ENCODE measurements at places on chromosomes 1 and 21.

DNA sequence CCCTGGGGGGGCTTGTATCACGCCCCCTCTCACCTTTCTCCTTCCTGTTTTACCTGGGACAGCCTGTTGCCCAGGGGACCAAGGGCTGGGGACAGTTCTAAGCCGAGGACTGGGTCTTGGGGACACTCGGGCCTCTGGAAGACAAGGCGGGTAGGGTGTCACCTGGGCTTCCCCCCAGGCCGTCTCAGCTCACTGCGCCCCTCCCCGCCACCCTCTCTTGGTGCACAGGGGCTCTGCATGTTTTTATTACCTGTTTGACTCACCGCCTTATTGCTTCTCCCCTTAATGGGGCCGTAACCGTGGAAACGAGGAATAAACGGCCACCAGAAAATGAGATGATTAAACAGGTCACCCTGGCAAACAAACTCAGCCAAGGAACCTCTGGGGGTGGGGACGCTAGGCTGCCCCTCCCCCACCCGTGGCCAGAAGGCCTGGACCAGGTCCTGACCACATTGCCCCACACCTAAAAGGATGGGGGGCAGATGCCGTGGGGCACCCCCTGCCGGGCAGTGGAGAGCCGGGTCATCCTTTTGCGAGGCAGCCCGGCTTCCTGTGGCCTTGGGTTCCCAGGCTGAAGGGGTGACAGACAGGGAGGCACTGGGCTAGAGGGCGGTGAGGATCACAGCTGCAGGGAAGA is 109.9 kb downstream of the CASZ1 start:
- DNase-seq: no peak

DNA sequence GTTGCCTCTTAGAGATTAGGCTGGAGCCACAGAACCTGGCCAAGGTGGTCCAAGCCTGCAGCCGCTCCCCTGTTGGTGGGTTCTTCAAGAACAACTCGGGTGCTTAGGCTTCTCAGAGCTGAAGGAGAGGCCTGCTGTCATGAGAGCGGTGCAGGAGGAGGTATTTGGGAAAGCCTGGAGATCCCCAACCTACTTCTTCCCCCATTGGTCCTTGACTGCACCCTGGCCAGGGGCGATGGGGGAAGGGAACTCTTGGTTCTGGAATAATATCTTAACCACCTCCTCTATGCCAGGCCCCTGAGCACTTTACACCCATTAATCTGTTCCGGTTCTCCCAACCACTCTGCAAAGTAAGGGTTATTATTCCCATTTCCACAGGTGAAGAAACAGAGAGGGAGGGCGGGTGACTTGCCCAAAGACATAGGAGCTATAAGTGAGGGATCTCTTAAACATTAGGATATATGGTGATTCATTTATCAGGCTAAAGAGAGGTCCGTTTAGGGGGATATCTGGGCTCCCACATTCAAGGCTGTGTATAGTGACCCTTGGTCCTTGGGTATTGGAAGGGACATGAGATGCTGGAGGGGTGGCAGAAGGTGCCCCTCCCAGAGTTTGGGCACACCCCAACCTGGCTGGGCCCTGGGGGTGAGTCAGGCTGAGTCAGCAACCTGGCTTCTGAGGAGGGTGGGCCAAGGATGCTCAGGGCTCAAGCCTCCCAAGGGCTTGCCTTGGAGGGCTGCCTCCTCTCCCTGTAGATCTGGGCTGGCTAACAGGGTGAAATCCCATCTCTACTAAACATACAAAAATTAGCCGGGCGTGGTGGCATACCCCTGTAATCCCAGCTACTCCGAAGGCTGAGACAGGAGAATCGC is 5.2 kb downstream of the TRNP1 start:
- DNase-seq: no peak

GRCh38 chr1:60390593-60391282 is 317.2 kb upstream of the C1orf87 start:
- no peak for DNase-seq

DNA sequence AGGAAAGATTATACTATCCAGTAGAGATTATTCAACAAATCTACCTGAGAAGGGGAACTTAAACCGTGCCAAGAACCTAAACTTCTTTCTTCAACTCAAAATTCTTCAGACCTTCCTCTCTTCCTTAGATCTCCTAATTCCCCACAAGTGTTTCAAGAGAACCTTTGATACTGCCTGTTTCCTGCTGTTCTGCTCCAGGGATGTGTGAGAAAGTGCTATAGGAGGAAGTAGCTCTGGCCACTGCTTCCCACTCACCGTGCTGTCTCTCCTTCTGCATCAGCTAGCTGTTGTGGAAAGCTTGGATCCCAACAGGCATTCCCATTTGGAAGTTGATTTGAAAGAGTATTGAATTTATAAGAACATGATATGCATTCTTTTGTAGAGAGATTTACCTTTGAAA is 4.5 kb upstream of the NOS1AP start:
- DNase-seq: no peak

DNA sequence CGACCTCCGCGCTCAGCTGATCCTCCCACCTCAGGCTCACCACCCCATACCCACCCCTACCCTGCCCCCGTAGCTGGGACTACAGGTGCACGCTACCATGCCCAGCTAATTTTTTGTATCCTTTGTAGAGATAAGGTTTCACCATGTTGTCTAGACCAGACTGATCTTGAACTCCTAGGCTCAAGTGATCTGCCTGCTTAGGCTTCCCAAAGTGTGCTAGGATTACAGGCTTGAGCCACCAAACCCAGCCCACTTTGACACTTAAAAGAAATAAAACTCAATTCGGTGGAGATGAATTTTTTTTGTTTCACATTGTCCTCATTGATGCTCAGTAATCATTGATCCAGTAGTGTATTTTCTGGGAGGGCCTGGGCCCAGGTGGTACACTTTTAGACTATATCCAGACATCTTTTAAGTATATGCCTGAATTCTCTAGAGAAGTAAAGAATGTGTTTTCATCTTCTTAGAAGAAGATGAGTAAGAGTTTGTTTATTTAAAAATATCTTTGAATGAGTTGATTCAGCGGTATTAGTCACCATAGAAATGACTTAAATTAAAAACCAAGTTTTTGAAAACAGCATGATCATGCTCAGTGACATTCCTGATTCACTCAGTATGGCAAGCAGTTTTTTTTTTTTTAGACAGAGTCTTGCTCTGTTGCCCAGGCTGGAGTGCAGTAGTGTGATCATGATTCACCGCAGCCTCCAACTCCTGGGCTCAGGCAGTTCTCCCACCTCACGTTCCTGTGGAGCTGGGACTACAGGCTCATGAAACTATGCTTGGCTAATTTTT is 57.8 kb downstream of the EPB41 start:
- peak; percentile 70 for DNase-seq

- peak; percentile 93 for DNase-seq
These were observed 24.5 kb upstream of the KIRREL1 start for GRCh38 chr1:157968946-157969345.

DNA sequence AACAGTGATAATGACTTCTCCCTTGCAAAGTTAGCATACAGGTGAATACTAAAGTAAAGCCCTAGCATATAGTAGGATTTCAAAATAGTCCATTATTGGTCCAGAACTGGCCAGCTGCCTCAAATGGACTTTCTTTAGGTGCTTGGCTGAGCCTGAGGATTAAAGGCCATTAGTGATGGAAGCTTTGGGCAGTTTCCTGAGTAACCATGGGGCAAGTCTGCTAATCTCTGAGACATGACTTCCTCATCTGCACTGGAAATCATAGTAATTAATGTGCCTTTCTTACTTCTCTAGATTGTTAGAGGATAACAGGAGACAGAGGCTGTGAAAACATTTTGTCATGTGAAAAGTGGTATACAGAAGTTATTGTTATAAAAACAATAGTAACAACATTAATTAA is 156.5 kb upstream of the UBE2U start:
- DNase-seq: no peak

- no peak for DNase-seq
These were observed 109.2 kb downstream of the CSMD2 start for GRCh38 chr1:34055818-34056217.

DNA sequence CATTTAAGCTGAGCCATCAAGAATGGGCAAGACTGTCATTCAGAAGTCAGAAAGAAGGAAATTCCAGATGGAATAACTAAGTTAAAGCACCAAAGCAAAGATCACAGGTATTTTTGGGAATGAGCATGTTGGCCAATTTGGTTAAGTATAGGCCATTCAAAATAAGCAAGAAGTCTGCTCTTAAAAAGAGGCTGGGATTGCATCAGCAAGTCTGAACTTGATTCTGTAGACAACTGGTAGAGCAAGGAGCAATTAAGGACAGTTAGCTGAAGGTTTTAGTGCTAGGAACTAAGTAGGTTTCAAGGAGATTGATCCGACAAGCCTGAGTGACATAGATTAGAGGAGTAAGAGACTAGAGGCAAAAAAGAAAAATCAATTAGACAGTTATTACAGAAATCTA is 8.4 kb downstream of the ANKRD45 start:
- no peak for DNase-seq
